ENCODE measurements at places on chromosomes 16 and 17. TPM values are rescaled to one million over a fixed set of nuclear protein-coding genes. Genes with fewer than 3 reads are reported as not detected.

- no peak for DNase-seq
- peaks cover 28% of the 10 kb centered on the region for H3K4me1 ChIP-seq
- no peaks in the 10 kb centered on the region for H3K36me3 ChIP-seq
- no peak overlapping the region for H3K4me3 ChIP-seq
- peaks cover 22% of the 10 kb centered on the region for H3K27me3 ChIP-seq
- H3K27ac ChIP-seq, result no peak overlapping the region
Measured at GRCh38 chr16:19292186-19292585, 6.7 kb downstream of the CLEC19A start.

Gene ITGAX
- total RNA-seq, result 30.3 TPM

Gene C1QL1
- 0.76 TPM for total RNA-seq

GRCh38 chr16:73046849-73047214 is 1.1 kb downstream of the ZFHX3 start:
- no peak overlapping the region for H3K4me3 ChIP-seq
- peaks cover 34% of the 10 kb centered on the region for H3K27me3 ChIP-seq
- DNase-seq, result no peak
- no peak overlapping the region for H3K27ac ChIP-seq
- H3K4me1 ChIP-seq, result no peaks in the 10 kb centered on the region

DNA sequence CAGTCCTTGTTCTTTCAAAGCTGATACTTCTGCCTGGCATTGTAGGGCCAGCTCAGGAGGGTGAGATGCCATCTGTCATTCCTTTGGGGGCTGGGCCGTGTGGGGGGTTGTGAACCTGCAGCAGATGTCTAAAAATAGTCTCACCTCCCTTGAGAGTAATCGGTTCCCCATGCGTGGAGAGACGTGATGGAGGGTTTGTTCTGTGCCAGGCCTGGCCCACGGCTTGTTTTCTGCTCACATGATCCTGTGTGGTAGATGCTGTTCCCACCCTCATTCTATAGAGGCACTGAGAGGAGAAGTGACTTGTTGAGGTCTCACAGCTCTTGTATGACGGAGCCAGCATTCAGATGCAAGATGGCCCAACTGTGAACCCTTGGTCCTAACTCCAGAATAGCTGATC is 4.6 kb downstream of the IRF8 start:
- peaks cover 41% of the 10 kb centered on the region for H3K4me1 ChIP-seq
- peaks cover 11% of the 10 kb centered on the region for H3K27me3 ChIP-seq
- H3K27ac ChIP-seq, result no peak overlapping the region
- peak overlapping the region; percentile 30 for H3K4me3 ChIP-seq

GRCh38 chr17:38926293-38927070 is 1.1 kb downstream of the LASP1NB start:
- H3K27ac ChIP-seq, result no peak overlapping the region
- no peaks in the 10 kb centered on the region for H3K36me3 ChIP-seq
- H3K27me3 ChIP-seq, result no peaks in the 10 kb centered on the region

- peaks cover 10% of the 10 kb centered on the region for H3K36me3 ChIP-seq
- H3K27me3 ChIP-seq, result no peaks in the 10 kb centered on the region
- H3K4me3 ChIP-seq, result peak overlapping the region; percentile 50
- no peak for DNase-seq
Measured at GRCh38 chr17:80730739-80731138, 186.1 kb downstream of the RPTOR start.

DNA sequence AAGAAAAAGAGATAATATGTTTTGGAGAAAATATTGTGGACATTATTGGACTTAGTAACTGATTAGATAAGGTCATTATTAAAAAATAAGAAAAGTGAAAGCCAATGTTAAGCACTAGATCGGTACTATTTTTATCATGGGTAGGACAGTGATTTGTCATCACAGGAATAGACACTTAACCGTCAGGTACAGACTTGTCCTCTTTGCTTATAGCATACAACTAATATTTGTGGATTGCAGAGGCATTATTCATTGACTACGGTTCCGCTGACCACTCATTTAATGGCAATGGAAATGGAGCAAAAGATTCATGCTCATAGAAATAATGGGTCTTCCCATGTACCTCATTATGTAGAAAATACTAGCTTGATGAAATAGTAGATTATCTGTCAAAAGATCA is 596.3 kb upstream of the CA10 start:
- no peak overlapping the region for H3K4me3 ChIP-seq
- no peak overlapping the region for H3K27ac ChIP-seq
- DNase-seq, result no peak
- H3K27me3 ChIP-seq, result no peaks in the 10 kb centered on the region

Gene CHD9NB
- 0.12 TPM for total RNA-seq

Gene RSAD1
- 31.9 TPM for total RNA-seq

Gene TMEM114
- total RNA-seq, result not detected

GRCh38 chr16:14510939-14511799 is 118.9 kb downstream of the PARN start:
- no peaks in the 10 kb centered on the region for H3K36me3 ChIP-seq
- peaks cover under 1% of the 10 kb centered on the region for H3K4me1 ChIP-seq
- H3K27me3 ChIP-seq, result no peaks in the 10 kb centered on the region
- H3K4me3 ChIP-seq, result no peak overlapping the region

DNA sequence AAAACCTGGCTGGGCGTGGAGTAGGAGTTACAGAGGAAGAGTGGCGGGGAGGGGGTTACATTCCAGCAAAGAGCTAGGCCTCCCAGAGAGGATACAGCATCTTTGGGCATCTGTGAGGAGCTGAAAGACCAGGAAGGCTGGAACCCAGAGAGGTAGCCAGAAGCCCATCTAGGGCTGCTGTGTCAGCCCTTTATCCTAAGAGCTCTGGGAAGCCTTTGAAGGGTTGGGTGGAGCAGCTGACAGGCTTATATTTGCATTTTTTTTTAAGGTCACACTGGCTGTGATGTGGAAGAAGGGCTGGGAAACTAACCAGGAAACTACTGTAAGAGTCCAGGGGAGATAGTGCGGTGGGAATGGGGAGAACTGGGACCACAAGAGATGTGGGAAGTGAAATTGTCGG is 6.8 kb upstream of the CNOT1 start:
- H3K4me1 ChIP-seq, result no peaks in the 10 kb centered on the region
- peaks cover 2% of the 10 kb centered on the region for H3K27me3 ChIP-seq
- no peak overlapping the region for H3K4me3 ChIP-seq
- no peaks in the 10 kb centered on the region for H3K36me3 ChIP-seq
- DNase-seq, result no peak

DNA sequence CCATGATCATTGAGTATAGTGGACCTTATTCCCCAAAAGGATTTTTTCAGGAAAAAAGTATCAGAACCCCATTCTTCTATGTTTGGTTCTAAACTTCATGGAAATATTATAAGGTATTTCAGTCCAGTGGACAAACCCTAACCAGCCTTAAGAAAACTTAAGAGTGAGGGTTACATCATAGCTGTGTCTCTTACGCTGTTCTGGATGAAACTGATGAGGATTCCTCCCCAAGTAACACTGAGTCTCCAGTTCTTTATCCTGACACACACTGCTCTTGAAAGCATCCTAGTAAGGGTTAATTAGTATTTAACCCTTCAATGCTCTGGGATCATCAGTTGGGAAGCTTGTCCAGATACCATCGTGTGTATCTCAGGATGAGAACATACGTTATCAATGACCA is 5.0 kb downstream of the LYRM1 start:
- H3K27ac ChIP-seq, result no peak overlapping the region
- peaks cover 12% of the 10 kb centered on the region for H3K36me3 ChIP-seq
- H3K27me3 ChIP-seq, result no peaks in the 10 kb centered on the region
- DNase-seq, result no peak
- no peak overlapping the region for H3K4me3 ChIP-seq

Gene USP6
- total RNA-seq, result 0.05 TPM

GRCh38 chr17:43915559-43915958 is 8.2 kb upstream of the MPP2 start:
- H3K36me3 ChIP-seq, result no peaks in the 10 kb centered on the region
- H3K4me3 ChIP-seq, result no peak overlapping the region

GRCh38 chr16:51041546-51041945 is 109.5 kb downstream of the SALL1 start:
- no peak for DNase-seq
- no peaks in the 10 kb centered on the region for H3K4me1 ChIP-seq
- H3K27ac ChIP-seq, result no peak overlapping the region
- no peak overlapping the region for H3K4me3 ChIP-seq

- H3K4me1 ChIP-seq, result no peaks in the 10 kb centered on the region
- DNase-seq, result no peak
Measured at GRCh38 chr16:64585367-64585766, 536.5 kb downstream of the CDH11 start.

- H3K36me3 ChIP-seq, result peaks cover 16% of the 10 kb centered on the region
- H3K27me3 ChIP-seq, result no peaks in the 10 kb centered on the region
- peak; percentile 87 for DNase-seq
- peaks cover 6% of the 10 kb centered on the region for H3K4me1 ChIP-seq
- H3K4me3 ChIP-seq, result peak within 1 kb of the TSS; percentile 94
Measured at GRCh38 chr16:1772908-1773702, at the start of gene MRPS34. Gene MRPS34, minus strand, starts transcription at chr16:1773134. Its CDS starts 15 bp downstream, at chr16:1773119.

Gene AHSP
- not detected for total RNA-seq

Gene WSCD1
- total RNA-seq, result 0.53 TPM

- peaks cover 73% of the 10 kb centered on the region for H3K4me1 ChIP-seq
- DNase-seq, result peak; percentile 43
Measured at GRCh38 chr16:11796227-11797165, 562 bp downstream of the ZC3H7A start.

Gene ACSM2A
- not detected for total RNA-seq

Gene UNK
- total RNA-seq, result 21.8 TPM

Gene CCDC78
- total RNA-seq, result 4.2 TPM

Gene KRTAP2-3
- total RNA-seq, result not detected

- H3K27me3 ChIP-seq, result no peaks in the 10 kb centered on the region
- peak overlapping the region; percentile 82 for H3K4me3 ChIP-seq
- no peak for DNase-seq
- H3K36me3 ChIP-seq, result peaks cover 8% of the 10 kb centered on the region
Measured at GRCh38 chr16:30525844-30526136, 576 bp downstream of the ZNF768 start.

GRCh38 chr16:88489163-88489741 is 36.2 kb downstream of the ZFPM1 start:
- H3K36me3 ChIP-seq, result no peaks in the 10 kb centered on the region
- H3K27ac ChIP-seq, result no peak overlapping the region
- DNase-seq, result no peak
- no peak overlapping the region for H3K4me3 ChIP-seq
- H3K4me1 ChIP-seq, result peaks cover 2% of the 10 kb centered on the region
- no peaks in the 10 kb centered on the region for H3K27me3 ChIP-seq

DNA sequence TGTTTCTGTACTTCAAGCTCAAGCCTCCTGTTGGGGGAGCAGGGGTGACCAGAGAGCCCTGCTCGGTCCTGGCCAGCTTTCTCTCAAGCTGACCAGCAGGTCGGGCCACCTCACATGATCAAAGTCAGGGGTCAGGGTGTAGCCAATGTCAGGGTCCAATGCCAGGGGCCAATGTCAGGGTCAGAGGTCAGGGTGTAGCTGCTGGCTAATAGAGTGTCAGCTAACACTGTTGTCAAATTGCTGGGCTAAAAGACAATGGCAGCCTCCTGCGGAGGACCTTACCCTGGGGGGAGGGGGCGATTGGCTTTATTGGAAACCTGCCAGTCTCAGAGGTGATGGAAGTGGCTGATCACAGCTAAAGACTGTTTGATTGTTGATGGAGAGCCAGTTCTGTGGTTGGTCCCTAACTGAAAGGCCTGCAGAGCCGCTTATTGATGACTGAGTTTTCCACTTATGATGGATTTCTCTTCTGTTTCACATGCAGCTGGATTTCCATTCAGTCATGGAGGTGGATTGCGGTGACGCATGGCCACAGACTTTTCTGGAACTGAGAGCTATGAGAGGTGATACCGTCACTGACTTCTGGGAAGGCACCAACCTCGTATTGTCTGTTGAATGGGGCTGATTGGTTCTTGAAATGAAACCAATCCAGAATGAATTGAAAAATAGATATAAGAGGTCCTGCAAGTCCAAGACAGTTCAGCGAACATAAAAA is 97.4 kb upstream of the ZFHX3 start:
- DNase-seq, result no peak
- no peaks in the 10 kb centered on the region for H3K4me1 ChIP-seq
- no peak overlapping the region for H3K27ac ChIP-seq
- H3K36me3 ChIP-seq, result no peaks in the 10 kb centered on the region
- no peaks in the 10 kb centered on the region for H3K27me3 ChIP-seq
- H3K4me3 ChIP-seq, result no peak overlapping the region

- no peak overlapping the region for H3K4me3 ChIP-seq
- no peak for DNase-seq
- no peak overlapping the region for H3K27ac ChIP-seq
- H3K36me3 ChIP-seq, result peaks cover 68% of the 10 kb centered on the region
- peaks cover 11% of the 10 kb centered on the region for H3K4me1 ChIP-seq
Measured at GRCh38 chr17:49406421-49407061, 8.1 kb downstream of the PHB1 start.

Gene EEF2KMT
- 18.8 TPM for total RNA-seq

GRCh38 chr16:68873635-68874471 is 30.5 kb downstream of the TANGO6 start:
- peaks cover 36% of the 10 kb centered on the region for H3K36me3 ChIP-seq
- no peak for DNase-seq
- H3K27ac ChIP-seq, result no peak overlapping the region
- H3K27me3 ChIP-seq, result no peaks in the 10 kb centered on the region
- no peak overlapping the region for H3K4me3 ChIP-seq
- no peaks in the 10 kb centered on the region for H3K4me1 ChIP-seq

Gene EPN3
- total RNA-seq, result not detected

Gene TM4SF5
- total RNA-seq, result not detected

- peak overlapping the region; percentile 89 for H3K27ac ChIP-seq
- H3K36me3 ChIP-seq, result peaks cover 5% of the 10 kb centered on the region
- no peaks in the 10 kb centered on the region for H3K27me3 ChIP-seq
- H3K4me3 ChIP-seq, result peak overlapping the region; percentile 56
- H3K4me1 ChIP-seq, result peaks cover 85% of the 10 kb centered on the region
Measured at GRCh38 chr17:67435122-67435521, 58.0 kb downstream of the PITPNC1 start.

GRCh38 chr17:62716834-62717588 is 89.5 kb downstream of the MRC2 start:
- H3K36me3 ChIP-seq, result no peaks in the 10 kb centered on the region
- H3K27me3 ChIP-seq, result peaks cover 22% of the 10 kb centered on the region
- H3K4me3 ChIP-seq, result no peak overlapping the region
- peaks cover 13% of the 10 kb centered on the region for H3K4me1 ChIP-seq
- no peak overlapping the region for H3K27ac ChIP-seq

- peaks cover 2% of the 10 kb centered on the region for H3K27me3 ChIP-seq
- H3K36me3 ChIP-seq, result no peaks in the 10 kb centered on the region
- no peaks in the 10 kb centered on the region for H3K4me1 ChIP-seq
- H3K27ac ChIP-seq, result no peak overlapping the region
- no peak for DNase-seq
Measured at GRCh38 chr16:54685682-54686081, 245.0 kb upstream of the IRX5 start.

GRCh38 chr17:78014646-78015045 is 56.1 kb downstream of the TNRC6C start:
- H3K36me3 ChIP-seq, result no peaks in the 10 kb centered on the region
- peaks cover 27% of the 10 kb centered on the region for H3K4me1 ChIP-seq
- DNase-seq, result no peak
- H3K27me3 ChIP-seq, result no peaks in the 10 kb centered on the region
- no peak overlapping the region for H3K27ac ChIP-seq

Gene KLHL10
- total RNA-seq, result 0.12 TPM

- no peak for DNase-seq
- H3K4me1 ChIP-seq, result no peaks in the 10 kb centered on the region
- H3K36me3 ChIP-seq, result no peaks in the 10 kb centered on the region
- no peak overlapping the region for H3K27ac ChIP-seq
Measured at GRCh38 chr17:51947160-51947735, 211.3 kb downstream of the CA10 start.

Gene HS3ST3A1
- 1.8 TPM for total RNA-seq
